Bronchial epithelial cell (primary cell): ENCODE measurements at places on chromosomes 12 and 14.
A peak's percentile ranks its signal among the peaks of the same experiment; 100 is the strongest.

- peak; percentile 65 for DNase-seq
These were observed 82.8 kb downstream of the CRACR2A start for GRCh38 chr12:3670083-3670620.

DNA sequence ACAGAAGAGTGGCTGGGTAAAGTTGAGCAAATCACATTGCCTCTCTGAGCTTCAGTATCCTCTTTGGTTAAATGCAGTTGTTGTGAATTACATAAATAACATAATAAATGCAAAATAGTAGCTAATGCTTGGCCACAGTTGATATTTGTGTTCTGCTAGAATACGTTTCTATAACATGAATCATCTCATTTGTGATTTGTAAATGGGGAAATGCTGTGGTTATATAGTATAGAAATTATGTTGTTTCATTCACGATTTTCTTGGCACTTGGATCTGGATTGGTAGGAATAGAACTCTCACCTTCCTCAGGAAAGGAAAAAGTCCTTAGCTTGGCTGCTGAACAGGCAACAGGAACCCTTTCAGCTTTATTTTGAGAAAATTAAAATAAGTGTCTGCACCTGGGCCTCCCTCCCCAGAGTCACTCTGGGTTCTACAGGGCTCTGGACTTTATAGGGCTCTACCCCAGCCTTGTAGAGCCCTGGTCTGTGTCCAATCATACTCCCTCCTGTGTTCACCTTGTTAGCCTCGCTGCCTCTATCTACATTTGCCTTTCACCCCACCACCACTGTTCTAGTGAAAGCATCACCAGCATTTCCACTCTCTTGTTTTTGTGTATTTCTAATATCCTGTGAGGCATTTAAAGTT, 107.7 kb upstream of the BCAT1 start:
- peak; percentile 74 for DNase-seq

- peak; percentile 15 for DNase-seq
These were observed 1.1 kb upstream of the ACTR6 start for GRCh38 chr12:100199347-100200149.

- no peak for DNase-seq
These were observed 28.6 kb downstream of the SLC35F4 start for GRCh38 chr14:57837267-57837666.
